ENCODE measurements at places on chromosomes 2 and 18. TPM values are rescaled to one million over a fixed set of nuclear protein-coding genes. Genes with fewer than 3 reads are reported as not detected.

Gene DSG2
- total RNA-seq: 0.10 TPM

Gene DUSP19
- total RNA-seq: 1.2 TPM

GRCh38 chr2:36430549-36430948 is 75.0 kb downstream of the CRIM1 start:
- no peaks in the 10 kb centered on the region for H3K27me3 ChIP-seq
- H3K36me3 ChIP-seq: no peaks in the 10 kb centered on the region
- DNase-seq: no peak
- no peaks in the 10 kb centered on the region for H3K4me1 ChIP-seq
- no peak overlapping the region for H3K27ac ChIP-seq

Gene ADAM23
- 0.10 TPM for total RNA-seq

Gene GPN1
- 27.8 TPM for total RNA-seq

GRCh38 chr2:161873707-161874106 is 200.3 kb downstream of the DPP4 start:
- no peak overlapping the region for H3K4me3 ChIP-seq
- H3K27ac ChIP-seq: no peak overlapping the region
- DNase-seq: no peak
- no peaks in the 10 kb centered on the region for H3K27me3 ChIP-seq

Gene OTX1
- total RNA-seq: not detected
